ENCODE measurements at places on chromosomes 6 and 20.

DNA sequence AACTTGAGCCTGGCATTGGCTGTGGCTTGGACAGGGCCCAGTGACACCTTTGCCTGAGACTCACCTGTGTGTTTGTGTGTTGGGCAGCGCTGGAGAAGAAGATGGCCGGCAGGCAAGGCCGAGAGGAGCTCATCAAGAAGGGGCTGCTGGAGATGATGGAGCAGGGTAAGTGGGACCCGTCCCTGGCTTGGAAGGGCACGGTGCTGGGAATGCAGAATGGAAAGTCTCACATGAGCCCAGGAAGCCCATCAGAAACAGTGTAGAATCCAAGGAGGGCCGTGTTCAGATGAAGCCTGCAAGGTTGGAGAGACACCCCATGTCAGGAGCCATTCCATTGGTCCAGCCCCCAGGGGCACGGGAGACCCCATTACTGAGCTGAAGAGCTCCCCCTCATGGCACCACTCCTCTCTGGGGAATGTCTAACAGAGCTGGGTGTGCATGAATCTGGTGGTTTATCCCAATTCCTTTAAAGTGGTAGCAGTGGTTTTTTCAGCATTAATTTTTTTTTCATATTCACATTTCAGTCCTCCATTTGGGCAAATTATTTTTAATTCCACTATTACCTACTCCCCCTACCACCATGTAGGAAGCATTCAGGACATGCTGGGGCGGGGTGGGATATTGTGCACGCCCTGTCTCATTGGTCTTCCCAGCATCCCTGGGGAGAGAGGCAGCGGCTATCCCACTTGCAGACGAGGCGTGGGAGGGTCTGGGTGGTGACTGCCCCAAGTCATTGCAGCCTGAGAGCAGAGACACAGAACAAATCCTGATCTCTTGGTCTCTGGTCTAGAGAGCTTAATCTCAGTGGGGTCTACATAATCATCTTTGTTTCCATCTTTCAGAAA, 143.6 kb downstream of the PHACTR3 start:
- no peak for DNase-seq

DNA sequence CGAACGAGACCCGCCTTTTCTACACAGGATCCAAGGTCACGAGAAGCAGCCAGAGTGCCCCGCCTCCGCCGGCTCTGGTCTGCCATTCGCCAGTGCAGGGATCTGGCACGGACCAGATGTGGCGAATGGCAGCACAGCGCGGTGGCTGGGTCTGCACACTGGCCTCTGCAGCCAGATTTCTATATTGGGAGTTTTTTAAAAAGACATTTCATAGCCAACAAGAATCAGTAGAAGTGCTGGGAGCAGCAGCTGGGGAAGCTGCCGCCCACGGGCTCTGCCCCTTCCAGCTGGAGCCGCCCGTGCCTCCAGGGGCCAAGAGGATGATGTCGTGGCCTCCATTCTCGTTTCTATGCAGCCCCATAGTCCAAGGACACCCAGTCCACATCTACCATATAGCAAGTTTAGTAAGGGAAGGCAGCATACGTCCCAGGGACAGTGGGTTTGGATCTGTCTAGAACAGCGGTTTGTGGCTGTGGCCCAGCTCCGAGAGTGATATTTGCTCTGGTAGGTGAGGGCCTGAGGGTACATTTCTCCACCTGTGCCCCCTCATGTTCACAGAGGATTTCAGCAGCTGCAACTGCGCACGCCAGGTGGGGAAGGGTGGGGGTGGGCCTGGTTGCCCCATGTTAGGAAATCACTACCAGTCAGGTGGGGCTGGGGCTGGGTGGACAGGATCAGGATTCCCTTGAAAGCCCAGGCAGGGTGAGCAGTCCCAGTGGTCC, 333.7 kb downstream of the ZFAND3 start:
- no peak for DNase-seq

DNA sequence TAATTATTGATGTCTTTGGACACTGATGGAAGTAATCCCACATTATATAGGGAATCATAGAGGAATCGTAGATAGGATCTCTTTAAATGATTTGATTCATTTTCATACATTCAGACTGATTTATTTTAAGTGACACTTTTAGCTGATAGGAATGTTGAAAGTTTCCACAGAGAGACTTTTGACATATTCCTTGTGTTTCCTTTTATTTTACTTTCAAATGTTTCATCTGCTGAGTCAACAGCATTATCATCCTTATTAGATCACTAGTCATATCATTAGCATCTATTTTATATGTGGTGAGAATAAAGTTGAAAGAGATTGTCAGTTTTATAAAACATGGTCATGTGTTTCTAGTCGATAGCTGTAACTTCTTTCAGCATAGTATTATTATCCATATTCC, 13.4 kb downstream of the DCBLD1 start:
- no peak for DNase-seq

DNA sequence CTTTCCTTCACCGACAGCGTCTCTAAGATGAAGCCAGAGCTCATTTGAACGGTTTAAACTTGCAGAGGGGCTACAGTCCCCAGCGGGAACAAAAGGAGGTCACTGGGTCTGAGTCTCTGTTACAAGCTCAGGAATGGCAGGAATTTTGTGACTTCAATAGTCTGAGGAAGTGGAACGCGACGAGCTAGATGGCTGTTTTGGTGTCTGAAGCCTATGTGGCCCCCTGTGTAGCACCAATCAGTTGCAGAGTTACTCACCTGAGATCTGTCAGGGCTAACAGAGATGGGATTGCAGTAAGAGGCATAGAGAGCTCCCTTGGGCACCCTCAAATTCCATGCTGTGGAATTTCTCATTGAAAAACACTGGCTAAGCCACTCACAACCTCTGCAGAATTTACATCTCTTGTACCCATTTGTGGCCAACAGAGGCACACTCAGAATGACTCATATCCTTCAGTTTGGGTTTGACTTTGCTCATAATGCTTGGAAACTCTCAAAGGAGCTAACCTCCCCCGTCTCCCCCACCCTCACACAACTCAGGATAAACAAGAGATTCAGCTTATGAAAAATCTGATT, 7.1 kb upstream of the TCP11 start:
- no peak for DNase-seq

- peak; percentile 5 for DNase-seq
Observed at GRCh38 chr20:50930139-50930975, 880 bp downstream of the ADNP start.

DNA sequence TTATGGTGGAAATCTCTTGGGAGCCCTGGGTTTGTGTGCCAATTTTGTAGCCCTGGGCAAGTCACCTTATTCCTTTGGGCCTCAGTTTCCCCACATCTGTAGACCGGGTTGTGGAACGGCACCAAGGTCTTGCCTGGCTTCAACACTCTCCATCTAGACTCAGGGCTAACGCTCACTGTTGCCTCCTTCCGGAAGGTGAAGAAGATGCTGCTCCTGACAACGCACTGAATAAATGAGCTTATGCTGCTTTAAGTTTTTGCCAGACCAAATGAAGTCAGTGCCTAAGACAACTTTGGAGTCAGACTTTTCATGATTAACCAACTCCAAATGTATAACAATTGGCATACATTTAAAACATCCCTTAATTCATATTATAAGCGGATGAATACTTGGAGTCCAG, 53.1 kb downstream of the PSMG4 start:
- DNase-seq, result no peak

GRCh38 chr6:147132889-147133288, 71.3 kb upstream of the STXBP5 start:
- DNase-seq, result no peak

DNA sequence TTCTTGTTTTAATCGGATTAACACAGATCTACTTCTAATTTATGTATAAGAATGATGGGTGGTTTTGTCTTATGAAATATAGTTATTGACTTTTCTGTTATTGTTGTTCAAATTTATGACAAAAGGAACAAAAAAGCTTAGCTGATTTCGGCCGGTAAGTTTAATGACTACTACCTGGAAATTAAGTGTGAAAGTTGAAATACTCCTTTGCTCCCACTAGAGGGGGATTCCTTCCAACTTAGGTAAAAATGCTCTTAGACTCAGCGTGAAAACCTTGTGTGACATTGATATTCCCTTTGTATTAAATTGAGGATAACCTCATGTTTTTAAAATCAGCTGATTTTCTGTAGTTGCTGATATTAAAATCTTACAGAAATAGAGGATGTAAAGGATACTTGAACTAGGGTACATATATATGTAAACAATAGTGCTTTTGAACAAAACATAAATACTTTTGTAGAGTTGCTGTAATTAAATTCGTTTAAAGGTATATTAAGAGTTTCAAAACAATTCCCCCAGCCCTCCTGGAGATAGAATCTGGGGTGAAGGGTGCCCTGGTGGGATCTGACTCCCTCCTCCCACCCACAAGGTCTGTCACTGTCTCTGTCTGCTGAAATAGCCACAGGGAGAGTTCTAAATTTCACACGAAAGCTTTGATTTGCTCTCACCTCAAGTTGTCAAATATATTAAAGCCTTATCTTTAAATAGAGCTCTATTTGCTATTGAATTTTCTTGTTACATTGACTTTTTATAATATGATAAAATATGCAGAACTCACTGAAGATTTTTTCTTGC, 257.5 kb downstream of the ARID1B start:
- DNase-seq, result peak; percentile 43

DNA sequence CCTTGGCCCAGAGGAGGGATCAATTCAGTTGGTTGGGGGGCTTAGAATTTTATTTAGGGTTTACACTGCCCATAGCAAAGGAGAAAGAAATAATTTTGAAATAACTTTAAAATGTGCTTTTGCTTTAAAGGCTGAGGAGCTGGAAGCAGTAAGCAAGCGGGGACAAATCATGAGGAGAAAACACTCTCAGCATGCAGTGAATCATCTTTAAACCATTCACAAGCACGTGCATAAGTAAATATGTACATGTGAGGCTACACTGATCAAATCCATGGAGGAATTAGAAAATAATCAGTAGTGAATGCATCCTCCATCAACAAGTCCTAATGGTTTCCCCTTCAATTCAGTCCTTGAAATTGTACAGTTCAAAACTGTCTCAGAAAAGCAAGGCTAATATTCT, 181.0 kb downstream of the MTFR2 start:
- DNase-seq, result no peak

- DNase-seq, result no peak
Observed at GRCh38 chr6:38021571-38021970, 202.0 kb downstream of the ZFAND3 start.

- no peak for DNase-seq
Observed at GRCh38 chr6:137395316-137395715, 98.9 kb downstream of the OLIG3 start.

DNA sequence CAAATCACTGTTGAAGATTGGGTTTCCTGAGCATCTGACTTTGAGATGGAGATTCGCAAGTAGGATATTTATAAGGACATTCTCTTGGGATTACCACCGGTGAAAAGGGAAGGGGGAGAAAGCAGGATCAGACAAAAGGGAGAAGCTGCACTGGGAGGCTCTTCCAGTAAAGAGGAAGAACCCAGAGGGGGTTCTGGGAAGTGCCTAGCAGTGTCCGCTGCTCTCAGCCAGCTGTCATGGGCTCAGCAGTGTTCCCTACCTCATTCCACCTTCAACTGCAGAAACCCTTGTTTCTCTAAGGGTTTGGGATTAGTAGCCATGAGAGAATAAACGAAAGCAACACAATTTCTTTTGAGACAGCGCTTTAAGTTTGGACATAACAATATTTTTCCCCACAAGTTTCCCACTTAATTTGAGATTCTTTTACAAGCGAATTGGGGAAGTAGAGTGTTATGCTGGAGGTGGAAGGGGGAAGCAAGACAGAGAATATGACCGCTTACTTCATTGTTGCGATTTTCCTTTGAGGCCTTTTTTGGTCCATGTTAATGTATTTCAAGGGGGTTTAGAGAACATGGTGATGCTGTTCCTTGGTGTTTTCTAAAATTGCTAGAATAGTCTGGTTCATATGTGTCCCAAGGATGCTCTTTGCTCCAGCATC, 154.5 kb upstream of the SCGN start:
- no peak for DNase-seq

- DNase-seq, result no peak
Observed at GRCh38 chr6:18400831-18401446, 13.8 kb downstream of the RNF144B start.

- DNase-seq, result no peak
Observed at GRCh38 chr6:130409418-130410100, 43.7 kb downstream of the TMEM200A start.

- no peak for DNase-seq
Observed at GRCh38 chr6:39411001-39411400, 88.5 kb upstream of the KCNK16 start.

DNA sequence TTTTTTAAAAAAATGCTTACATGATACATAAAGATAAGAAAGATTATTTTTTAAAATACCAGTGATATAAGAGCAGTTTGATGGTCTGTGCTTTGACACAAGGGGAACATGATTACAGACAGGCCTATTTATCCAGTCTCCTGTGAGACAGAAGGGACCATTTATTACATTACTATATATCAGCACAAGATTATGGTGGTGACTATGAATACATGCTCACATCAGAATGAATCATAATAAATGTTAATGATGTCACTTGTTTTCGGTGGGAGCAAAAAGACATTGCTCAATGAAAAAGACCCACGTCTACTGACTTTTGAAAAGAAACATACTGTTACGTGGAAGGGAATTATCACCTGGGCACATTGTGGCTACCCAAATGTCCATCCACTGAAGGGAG, 455.1 kb downstream of the CDC5L start:
- DNase-seq, result no peak

DNA sequence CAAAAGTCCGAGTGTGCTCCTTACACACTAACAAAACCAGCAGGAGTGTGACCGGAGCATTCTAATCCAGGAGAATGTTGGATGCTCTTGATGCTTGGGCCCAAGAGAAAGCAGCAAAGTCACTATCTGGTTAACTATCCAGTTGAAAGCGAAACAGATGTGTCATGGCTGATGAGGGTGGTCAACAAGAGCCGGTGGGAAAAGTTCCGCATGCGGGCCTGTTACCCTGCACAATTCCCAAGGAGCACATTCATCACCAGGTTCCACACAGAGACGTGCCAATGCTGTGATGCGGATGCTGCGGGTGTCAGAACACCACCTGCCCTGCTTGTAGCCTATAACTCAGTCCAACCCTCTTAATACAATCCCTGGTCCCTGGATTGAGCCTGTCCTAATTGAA, 38.7 kb downstream of the IL20RA start:
- DNase-seq, result no peak

GRCh38 chr6:28988536-28989311, 16.4 kb downstream of the ZNF311 start:
- no peak for DNase-seq

GRCh38 chr20:52923123-52923937, 48.8 kb upstream of the TSHZ2 start:
- no peak for DNase-seq

DNA sequence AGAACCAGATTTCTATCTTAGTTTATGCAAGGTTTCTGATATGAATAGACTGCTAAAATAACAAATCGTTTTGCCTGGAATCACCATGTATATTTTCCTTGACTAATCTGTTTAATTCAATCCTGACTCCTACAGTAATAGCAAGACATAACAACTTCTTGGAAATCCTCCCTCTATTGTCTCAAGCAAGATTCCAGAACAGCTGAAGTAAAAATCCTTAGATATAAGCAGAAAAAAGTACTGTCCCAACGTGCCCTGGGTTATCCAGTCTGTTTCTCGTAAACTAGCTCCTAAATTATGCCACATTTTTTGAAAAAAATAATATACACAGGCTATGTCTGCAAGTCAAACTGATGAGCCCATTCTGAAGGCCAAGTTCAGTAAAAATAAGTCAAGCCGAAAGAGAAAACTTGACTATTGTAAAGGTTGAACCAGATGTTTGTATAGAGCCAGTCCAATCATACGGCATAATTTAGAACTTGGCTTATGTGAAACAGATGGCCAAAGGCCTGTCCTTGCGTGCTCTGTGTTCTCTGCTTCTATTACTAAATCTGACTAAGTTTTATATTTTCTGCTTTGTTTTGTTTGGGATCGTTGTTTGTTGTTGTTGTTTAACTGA, 341.6 kb upstream of the NRSN1 start:
- no peak for DNase-seq
